CD4-positive, alpha-beta T cell (primary cell): ENCODE measurements at places on chromosomes 4 and X.

DNA sequence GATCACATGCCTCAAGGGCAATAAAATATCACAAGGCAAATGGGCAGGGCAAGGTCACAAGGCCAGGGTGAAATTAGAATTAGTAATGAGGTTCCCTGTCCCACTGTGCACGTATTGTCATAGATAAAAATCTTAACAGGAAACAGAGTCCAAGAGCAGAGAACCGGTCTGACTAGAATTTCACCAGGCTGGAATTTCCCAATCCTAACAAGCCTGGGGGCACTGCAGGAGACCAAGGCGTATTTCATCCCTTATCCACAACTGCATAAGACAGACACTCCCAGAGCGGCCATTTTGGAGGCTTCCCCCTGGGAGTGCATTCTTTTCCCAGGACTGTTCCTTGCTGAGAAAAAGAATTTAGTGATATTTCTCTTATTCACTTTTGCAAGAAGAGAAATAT, 25.9 kb upstream of the PRDM5 start:
- no peak for DNase-seq

GRCh38 chrX:43865791-43866190, 16.5 kb downstream of the MAOB start:
- no peak for DNase-seq

- DNase-seq, result no peak
These were observed 53.3 kb downstream of the CAMK2D start for GRCh38 chr4:113708250-113708649.

GRCh38 chr4:85826060-85826678, 351.2 kb downstream of the ARHGAP24 start:
- DNase-seq, result no peak

DNA sequence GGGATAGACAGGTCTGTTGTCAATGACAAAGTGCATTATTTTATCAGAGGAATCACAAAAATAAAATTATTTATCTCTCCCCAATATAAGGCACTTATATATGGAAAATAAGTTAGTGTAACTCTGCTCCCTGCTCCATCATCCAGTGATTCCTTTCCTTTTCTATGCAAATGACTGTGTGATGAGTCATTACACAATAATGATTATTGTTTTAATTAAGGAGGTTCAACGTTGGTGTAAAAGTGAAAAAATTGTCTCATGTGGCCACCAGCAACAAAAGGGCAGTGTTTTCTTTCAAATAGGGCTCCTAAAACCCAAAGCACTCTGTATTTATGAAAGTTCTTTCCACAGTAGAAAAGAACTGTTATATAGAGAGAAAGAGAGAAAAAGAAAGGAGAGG, 16.7 kb downstream of the SLC7A11 start:
- no peak for DNase-seq

DNA sequence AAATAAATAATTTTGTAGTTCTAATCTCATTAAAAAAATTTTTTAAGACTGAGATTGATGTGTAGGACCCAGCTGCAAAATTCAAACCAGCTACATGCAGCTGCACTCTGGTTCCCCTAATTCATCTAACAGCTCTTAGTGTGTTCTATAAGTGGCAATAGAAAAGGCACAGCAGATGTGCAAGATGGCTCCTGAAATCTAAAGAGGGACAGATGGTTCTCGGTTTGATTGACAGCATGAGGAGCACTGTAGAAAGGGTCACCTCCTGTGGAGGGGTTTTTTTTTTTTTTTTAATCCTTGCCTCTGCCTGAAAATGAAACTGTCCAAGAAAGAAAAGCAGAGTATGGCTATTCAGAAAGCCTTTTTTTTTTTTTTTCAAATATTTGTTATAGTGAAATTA, 16.9 kb upstream of the OCIAD1 start:
- DNase-seq, result no peak

DNA sequence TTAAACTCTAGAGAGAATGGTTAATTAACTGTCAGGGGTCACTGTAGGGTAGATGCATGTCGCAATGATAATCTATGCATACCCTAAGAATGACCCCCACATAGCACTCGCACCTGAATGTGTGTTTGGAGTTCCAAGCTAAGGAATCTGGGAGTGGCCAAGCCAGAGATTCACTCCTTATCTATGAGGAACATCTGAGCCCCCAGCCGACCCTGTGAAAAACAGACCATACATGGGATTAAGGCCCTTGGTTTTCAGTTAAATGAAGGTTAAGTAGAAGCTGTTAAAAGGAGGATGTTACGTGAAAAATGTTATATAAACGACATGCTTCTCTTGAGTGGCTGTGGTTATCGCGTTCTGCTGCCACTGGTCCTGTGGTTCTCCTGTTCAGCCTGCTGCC, 147.2 kb downstream of the RELL1 start:
- DNase-seq, result no peak

DNA sequence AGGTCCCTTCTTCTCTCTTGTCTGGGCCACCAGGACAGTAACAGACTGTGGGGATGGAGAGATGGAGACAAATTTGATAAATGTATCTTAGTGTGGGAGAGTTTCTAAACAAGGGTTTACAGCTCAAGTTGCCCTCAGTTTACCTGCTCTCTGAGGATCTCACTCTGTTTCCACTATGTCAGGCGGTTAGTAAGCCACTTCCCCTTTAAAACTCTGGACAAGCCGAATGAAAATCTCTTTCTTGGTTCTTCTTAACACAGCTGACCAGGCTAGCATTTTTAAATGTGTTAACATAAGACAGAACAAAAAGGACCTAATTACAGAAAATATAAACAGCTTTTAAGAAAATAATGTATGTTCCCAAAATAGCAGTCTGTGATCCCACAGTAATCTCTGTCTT, 2.9 kb upstream of the SCARB2 start:
- no peak for DNase-seq

DNA sequence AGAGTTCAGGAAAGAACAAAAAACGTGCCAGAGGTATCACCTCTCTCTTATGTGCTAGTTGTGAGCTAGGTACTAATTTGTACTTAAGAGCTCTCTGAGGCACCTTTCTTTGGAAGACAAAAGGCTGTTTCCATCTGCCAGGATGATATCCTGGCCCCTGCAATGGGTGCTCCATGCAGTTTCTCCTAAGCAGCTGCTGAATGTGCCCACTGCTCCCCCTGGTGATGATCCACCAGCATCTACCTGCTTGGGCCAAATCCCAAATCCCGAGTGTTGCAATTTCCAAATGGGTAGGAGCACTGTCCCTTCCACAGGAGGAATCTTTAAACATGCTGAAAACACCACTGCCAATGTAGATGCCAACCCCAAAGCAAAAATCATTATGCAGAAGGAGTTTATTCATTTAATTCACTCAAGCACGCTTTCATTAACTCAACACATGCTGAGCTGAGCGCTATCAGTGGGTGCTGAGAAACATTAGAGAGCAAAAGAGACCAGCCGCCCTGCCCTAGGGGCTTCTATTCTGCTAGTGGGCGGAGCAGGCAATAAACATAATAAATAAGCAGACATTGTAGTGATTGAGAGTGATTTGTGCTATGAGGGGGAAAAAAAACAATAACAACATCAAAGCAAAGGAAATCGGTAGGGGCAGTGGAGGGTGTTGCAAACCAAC, 69.6 kb upstream of the C4orf50 start:
- DNase-seq, result no peak

DNA sequence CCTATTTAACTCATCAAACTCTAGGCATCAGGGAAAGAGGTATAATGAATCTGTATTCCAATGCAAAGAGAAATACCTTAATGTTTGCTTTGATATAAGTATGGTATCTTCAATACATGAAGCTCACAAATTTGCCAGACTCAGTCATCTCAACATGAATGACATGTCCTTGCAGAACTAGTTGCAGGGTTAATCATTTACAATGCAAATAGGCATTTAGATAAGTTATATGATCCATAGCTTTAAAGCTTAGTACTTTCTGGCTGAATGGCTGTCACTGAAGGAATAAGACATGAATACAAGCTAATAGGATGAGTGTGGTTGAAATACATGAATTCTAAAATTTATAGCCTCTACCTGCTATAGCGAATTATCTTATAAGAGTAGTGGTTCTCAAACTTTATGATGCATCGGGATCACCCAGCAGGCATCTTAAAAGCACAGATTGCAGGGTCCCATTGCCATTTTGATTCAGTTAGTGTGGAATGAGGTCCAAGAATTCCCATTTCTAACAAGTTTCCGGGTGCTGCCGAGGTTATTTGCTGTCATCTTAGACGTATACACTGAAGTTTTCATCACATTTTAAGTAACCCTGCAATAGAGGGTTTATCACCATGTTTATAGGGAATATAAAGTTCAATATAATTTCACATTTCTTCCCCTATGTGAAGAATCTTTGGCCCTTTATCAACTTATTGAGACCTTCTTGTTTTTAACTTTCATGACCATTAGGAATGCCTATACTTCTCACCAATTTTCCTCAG, 439.2 kb downstream of the ARHGAP24 start:
- no peak for DNase-seq

GRCh38 chr4:163367651-163368050, 24.0 kb downstream of the NPY5R start:
- no peak for DNase-seq

DNA sequence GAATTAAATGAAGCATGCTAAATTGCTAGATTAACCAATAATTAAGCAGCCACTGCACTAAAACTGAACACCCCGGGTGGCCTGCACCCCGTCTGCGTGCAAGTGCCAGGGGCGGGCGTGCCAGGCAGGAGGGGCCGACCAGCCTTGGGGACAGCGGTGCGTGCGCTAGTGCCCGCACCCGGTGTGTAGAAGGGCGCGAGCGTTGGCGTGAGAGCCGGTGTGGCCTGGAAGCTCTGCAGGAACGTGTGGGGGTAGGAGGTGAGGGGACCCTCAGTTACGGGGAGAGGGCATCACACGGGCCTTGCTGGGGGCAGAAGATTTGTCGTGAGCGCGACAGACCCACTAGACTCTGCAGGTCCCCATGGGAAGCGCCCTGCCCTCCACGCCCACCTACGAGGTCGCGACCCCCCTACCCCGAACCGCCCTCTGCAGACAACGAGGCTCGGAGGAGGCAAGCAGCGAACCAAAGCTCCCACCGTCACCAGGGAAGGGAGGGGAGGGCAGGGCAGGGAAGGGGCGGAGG, 105.8 kb downstream of the FAM53A start:
- DNase-seq, result no peak

DNA sequence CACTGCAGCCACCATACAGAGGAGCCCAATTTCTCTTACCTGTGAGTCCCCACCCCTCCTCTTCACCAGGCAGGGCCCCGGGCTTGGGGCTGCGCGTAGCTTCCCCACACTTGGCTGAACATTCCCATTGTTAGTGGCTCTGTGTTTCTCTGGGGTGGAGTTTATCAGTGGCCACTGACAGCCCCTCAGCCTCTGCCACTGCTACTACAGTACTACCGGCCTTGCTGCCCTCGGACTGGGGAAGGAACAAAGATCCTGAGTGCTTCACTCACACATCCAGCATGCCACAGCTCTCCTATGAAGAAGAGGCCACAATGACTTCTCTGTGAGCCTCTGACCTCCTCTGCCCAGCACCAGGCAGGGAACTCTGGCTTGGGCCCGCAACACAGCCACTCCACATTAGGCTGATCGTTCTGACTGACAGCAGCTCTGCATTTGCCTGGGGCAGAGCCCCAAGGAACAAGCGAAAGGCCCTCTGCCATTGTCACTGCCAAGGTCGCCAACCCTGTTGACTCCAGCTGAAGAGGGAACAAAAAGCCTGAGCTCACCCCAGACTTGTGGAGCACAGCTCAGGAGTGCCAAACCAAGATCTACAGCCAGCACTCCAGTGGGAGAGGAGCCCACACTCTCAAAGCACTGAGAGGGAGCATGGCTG, 24.0 kb downstream of the ABCB7 start:
- DNase-seq, result no peak

DNA sequence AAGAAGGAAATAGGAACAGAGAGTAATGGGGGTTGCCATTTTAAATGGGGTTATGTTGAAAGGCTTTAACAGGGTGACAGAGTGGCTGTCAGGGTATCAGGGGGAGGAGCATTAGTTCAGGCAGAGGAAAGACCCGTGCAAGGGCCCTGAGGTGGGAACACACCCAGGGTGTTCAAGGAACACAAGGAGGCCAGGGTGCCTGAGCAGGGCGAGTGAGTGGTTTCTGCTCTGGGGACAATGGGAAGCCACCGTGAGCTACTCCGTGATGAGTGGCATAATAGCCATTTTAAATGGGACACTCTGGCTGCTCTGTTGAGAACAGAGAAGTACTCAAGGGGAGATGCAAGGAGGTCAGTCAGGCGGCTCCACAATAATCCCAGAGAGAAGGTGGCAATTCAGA, 4.5 kb downstream of the EVC2 start:
- no peak for DNase-seq

GRCh38 chr4:123807866-123808265, 411.3 kb downstream of the SPRY1 start:
- no peak for DNase-seq

GRCh38 chr4:127196655-127197352, 436.0 kb upstream of the INTU start:
- DNase-seq, result no peak

DNA sequence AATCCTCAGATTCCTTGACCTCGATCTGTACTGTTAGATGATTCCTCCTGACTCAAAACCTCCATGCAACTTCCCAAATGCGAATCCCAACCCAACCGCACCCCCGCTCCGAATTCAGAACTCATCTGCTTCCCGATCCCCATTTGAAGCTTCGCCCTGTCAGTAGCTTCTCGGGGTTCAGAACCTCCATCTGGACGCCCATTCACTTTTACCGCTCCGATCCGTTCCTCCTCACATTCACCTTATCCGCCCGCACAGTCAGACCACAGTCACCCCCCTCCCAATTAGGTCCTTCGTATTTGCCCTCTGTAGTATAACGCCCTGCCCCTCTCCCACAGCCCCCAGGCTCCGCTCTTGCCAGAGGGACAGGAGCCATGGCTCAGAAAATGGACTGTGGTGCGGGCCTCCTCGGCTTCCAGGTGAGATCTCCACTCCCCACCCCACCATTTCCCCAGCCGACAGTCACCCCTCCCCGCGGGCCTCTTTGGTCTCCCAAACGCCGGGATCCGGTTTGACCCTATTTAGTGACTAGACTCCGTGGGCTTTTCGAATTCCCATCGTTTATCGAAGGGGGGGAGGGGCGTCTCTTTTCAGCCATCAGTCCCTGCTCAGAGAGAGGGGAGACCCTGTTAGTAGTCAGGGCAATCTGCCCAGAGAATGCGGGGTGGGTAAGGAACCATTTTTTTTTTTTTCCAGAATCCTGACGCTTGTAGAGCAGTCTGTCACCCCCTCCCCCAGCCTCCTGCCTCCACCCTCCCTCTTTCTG, 691 bp downstream of the MAGED1 start:
- DNase-seq, result no peak

DNA sequence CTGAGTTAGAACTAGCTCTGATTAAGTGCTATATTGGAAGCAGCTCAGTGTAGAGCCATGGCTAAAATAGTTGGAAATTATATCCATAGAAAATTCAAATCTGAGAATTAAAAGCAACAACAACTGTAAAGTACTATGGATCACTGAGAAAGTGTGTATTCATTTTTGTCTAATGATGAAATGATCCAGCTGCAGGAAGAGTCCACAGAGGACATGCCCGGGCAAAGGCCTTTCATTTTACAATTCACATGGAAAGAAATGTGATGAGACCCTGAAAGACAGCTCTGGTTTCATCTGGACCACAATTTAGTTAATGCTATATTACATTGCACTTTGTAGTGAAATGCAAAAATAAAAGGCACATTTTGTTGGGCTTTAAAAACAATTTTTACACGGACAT, 196.8 kb upstream of the FAT1 start:
- no peak for DNase-seq

- no peak for DNase-seq
These were observed 27.2 kb upstream of the IGSF1 start for GRCh38 chrX:131316260-131316659.

- DNase-seq, result no peak
These were observed 306.4 kb upstream of the POF1B start for GRCh38 chrX:85685843-85686242.

- no peak for DNase-seq
These were observed 53.6 kb upstream of the PRPS1 start for GRCh38 chrX:107574711-107575110.
